Heart left ventricle (tissue), 16 donors: ENCODE measurements at places on chromosomes 1 and 21. TPM values are rescaled to one million over a fixed set of nuclear protein-coding genes. Genes with fewer than 3 reads are reported as not detected.

GRCh38 chr1:12320486-12320885, 90.7 kb downstream of the VPS13D start:
- DNase-seq = no peak

DNA sequence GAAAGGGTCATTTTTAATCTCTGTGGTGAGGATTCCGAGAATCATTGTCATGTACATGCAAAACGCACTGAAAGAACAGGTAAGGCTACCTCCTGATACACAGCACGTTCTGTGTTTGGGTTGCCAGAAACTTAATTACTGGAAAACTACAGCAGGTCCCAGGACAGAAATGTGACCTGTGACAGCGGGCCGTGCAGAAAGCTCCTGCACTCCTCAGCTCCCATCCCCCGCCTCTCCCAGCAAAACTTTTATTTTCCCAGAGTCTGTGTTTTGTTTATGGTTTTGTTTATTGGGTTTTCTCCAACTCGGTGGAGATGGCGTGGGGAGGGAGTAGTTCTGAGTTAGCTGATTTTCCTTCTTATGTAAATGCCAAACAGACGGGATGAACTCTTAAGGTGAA, 44.7 kb downstream of the SLC44A3 start:
- DNase-seq = no peak

DNA sequence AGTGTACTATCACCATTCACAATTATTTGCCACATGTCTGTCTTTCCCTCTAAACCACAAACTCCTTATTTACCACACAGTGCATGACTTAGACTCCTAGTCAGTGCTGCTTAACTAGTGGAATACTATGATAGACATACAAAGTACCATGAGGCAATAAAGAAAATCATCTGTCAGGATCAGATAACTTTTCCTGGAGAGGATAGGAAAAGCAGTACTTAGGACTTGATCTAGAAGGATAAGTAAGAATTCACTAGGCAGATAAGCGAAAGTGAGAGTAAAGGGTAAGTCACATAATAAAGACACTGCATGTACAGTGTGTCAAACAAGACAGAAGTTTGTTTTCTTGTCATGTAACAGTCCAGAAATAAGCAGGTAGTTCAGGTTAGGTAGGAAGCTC, 21.2 kb upstream of the TSPAN1 start:
- no peak for DNase-seq

GRCh38 chr1:187517546-187517945, 688.8 kb downstream of the PLA2G4A start:
- no peak for DNase-seq

DNA sequence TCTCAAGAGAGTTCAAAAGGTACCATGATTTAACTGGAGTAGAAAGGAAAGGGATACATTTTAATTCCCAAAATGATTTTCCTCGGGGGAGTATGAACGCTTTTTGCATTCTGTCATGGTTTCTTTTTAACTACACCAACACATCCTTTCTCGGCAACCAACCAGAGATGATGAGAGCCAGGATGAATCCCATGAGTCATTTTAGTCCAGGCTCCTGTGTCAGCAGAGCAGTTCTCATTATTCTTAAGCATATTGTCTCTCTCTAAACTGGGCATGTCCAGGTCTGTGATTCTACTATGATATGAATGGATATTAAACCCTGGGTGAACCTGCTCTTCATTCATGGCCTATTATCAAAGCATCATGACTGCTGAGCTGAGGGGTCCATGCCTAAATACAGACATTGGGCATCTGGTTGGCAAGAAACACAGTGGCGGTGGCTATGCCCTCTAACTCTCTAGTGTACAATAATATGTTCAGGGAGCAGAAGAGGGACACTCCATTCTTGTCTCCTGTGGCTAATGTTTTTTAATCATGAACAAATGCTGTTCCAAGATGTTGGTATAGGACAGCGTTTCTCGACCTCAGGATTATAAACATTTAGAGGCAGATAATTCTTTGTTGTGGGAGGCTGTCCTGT, 124.3 kb upstream of the ESRRG start:
- no peak for DNase-seq

DNA sequence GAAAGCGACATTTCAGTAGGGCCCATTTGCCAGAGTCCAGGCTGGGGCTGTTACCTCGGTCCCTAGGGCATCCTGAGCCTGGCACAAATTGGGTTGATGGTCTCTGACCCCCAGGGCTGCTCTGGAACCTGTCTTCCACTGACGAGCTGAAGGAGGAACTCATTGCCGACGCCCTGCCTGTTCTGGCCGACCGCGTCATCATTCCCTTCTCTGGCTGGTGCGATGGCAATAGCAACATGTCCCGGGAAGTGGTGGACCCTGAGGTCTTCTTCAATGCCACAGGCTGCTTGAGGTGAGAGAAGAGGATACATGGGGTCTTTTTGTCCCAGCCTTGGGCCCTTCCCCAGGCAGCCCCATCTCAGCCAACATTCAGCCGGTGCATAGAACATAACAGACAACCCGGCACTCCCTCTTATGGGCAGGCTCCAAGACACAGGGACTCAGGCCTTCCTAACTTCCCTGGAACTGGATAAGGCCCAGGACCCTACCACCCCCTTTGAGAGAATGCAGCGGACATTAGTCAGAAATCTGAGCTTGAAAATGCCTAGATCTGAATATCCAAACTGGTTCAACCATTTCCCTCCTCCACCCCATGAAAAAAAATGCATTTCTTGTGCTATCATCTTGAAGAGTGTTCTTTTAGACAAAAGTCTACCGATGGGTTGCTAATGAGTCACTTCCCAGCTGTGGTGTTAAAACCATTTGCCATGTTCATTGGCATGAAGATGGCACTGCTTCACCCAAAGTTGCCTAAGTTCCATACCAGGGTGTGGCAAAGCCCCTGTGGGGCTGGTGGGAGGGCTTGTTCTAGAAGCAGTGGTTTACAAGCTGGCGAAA, 35.4 kb downstream of the PKP1 start:
- no peak for DNase-seq

GRCh38 chr1:77757603-77758002, 2.0 kb downstream of the USP33 start:
- DNase-seq = no peak

The TCEA3 gene
- total RNA-seq = 65.2 TPM

The HPDL gene
- total RNA-seq = not detected

The TTC24 gene
- total RNA-seq = not detected

The LAPTM5 gene
- total RNA-seq = 14.3 TPM
